ENCODE measurements at places on chromosomes 11 and 22. TPM values are rescaled to one million over a fixed set of nuclear protein-coding genes. Genes with fewer than 3 reads are reported as not detected.

DNA sequence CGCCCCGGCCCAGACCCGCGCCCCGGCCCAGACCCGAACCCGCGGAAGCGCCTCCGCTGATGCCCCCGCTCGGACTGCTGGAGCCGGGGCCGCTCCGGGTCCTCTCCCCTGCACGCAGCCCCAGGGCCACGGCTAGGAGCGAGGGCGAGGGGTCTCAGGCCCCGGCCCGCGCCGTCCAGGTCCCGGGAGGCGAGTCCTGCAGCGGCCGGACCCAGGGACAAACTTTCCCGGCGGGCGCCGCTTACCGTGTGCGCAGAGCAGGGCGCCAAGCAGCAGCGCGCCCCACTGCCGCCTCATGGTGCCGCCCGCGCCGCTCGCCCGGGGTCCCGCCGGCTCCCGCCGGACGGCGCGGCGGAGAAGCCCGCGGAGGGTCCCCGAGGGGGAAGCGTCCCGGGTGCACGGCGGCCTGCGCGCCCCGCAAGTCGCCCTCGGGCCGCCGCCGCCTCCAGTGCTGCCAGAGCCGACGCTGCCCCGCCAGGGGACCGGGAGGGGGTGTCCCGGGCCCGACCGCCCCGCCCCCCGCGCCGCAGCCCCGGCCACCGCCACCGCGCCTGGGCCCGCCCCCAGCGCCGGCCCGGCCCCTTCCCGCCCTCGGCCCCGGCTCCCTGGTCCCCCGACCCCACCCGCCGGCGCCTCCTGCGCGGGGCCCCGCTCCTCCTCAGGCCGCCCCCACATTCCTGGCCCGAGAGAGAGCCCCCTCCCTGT lies at the start of gene LRP4:
Gene LRP4 (minus strand): TSS at position 468 of the 705 bp plus-strand sequence. CDS start 171 bp downstream, at position 297.
- DNase-seq, result peak; percentile 87
- no peaks in the 10 kb centered on the region for H3K4me1 ChIP-seq

DNA sequence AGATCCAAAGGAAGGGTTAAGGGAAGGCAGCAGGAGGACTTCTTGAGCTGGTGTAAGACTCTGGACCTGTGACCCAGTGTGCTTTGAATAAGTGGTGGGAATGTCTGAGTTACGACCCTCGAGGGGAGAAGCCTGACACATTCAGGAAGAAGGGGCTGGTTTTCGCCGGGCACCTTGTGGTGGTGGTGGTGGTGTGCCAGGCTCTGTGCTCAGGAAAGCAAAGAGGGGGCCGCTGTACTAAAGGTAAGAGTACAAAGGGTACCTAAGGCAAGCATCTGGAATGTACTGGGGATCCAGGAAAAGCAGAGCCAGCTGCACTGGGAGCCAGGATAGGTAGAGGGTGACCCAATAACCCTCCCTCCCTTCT lies 6.3 kb downstream of the KLHL35 start:
- H3K27me3 ChIP-seq, result no peaks in the 10 kb centered on the region
- no peaks in the 10 kb centered on the region for H3K36me3 ChIP-seq
- peaks cover 12% of the 10 kb centered on the region for H3K4me1 ChIP-seq
- H3K27ac ChIP-seq, result no peak overlapping the region
- peak; percentile 9 for DNase-seq

GRCh38 chr11:132373405-132374143 lies 1003.2 kb downstream of the NTM start:
- H3K27me3 ChIP-seq, result peaks cover 3% of the 10 kb centered on the region
- no peak for DNase-seq
- H3K27ac ChIP-seq, result no peak overlapping the region
- no peaks in the 10 kb centered on the region for H3K4me1 ChIP-seq

DNA sequence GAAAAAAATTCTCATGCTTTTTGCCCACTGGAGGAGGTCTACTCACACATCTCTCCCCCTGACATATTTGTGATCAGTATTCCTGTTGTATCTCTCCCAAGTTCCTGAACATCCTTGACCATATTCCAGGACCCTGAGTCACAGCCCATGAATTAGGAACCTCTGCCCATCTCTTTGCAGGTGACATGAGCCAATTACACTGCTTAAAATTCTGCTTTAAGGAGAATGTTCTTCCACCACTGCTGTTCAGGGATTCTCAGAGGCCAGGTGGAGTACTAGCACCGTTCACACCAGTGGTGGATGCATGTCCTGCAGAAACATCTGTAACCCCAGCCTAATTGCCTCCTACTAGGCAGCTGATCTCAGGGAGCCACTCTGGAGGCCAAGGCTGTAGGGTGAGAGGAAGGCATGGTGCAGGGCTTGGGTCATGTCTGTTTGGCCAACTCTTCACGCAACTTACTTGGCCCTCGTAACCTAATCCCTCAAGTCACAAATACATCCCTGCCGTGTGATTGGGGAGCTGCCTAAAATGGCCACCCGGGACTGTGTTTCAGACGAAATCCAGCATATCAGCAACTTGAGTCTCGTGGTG lies 104.8 kb downstream of the GGTLC2 start:
- no peak for DNase-seq
- no peak overlapping the region for H3K27ac ChIP-seq
- H3K36me3 ChIP-seq, result no peaks in the 10 kb centered on the region
- no peaks in the 10 kb centered on the region for H3K4me1 ChIP-seq
- no peak overlapping the region for H3K4me3 ChIP-seq

The OAF gene
- polyA plus RNA-seq, result 21.6 TPM

The SLC15A3 gene
- polyA plus RNA-seq, result 7.7 TPM
